ENCODE measurements at places on chromosomes 3 and 15. TPM values are rescaled to one million over a fixed set of nuclear protein-coding genes. Genes with fewer than 3 reads are reported as not detected.

GRCh38 chr3:34198309-34198708 is 399.9 kb downstream of the PDCD6IP start:
- DNase-seq = no peak

DNA sequence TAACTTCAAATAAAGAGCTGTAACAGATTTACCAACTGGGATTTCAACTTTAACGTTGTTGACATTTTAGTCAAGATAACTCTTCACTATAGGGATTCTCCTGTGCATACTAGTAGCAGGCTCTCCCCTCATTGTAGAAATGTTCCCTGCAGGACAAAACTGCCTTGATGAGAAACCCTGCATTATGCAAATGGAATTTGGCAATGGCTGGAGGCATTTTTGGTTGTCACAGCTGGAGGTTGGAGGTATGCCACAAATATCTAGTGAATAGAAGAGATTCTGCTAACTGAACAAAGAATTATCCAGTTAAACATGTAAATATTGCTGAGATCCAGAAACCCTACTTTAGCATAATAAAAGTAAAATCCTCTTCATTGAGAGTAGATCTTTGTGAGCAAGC is 928.8 kb upstream of the ALCAM start:
- no peak for DNase-seq

GRCh38 chr15:96428742-96429141 is 98.2 kb downstream of the NR2F2 start:
- DNase-seq = no peak

DNA sequence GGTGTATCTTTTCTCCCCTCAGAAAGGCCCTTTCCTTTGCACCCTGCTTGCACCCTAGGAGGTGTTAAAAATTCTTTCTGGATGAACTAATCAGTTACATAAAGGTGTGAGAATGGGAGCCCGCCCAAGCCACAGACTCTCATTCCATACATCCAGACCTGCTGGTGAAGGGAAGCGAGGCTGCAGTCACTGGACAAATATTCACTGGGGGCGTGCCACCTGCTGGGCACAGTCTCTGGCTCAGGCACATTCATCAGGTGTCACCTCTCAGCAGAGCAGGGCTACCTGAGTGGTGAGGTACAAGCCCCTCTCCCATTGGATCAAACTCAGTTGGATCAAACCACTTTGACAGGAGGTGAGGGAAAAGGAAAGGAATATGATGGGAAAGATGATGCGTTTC is 52.0 kb downstream of the NTRK3 start:
- DNase-seq = no peak

Gene CGNL1
- total RNA-seq = not detected

Gene RNU5B-1
- total RNA-seq = not detected

Gene SERPINI2
- not detected for total RNA-seq
